NCI-H69 (cell line): ENCODE measurements at places on chromosomes 2 and 18.
A peak's percentile ranks its signal among the peaks of the same experiment; 100 is the strongest.

GRCh38 chr2:52034706-52035105 lies 1002.8 kb upstream of the NRXN1 start:
- DNase-seq: peak; percentile 61

DNA sequence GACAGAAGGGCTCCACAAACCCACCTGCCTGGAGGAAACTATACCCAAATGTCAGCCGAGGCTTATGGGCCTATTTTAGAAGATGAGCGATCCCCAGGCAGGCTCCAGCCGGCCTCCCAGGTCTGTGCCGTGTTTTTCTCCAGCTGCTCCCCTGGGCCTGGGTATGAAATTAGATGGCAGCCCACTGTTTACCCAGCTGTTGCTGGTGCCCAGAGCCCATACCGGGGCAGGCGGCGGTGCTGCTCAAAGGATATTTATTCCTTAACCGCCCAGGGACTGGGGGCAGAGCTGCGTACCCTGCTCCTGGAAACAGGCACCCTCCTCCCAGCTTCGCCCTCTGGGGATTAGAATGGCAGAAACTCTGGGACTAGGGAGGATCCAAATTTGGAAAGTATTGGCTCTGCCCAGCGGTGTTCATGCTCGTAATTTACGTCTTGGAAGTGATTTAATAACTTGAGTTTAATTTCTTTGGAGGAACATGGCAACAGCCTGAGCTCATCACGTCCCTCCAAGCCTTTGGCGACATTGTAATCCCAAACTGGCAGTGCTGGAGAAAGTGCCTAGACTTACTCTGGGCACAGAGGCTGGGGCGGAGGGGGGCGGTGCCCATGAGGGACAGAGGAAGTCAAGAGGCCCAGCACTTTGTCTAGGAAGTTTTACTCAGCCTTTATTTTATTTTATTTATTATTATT lies 199.2 kb downstream of the KLHL29 start:
- DNase-seq: peak; percentile 94

GRCh38 chr2:43424262-43425207 lies 171.3 kb downstream of the THADA start:
- no peak for DNase-seq

GRCh38 chr2:74653589-74653984 lies 460 bp upstream of the SEMA4F start:
- no peak for DNase-seq

GRCh38 chr2:55009277-55010060 lies 40.8 kb downstream of the RTN4 start:
- DNase-seq: no peak

DNA sequence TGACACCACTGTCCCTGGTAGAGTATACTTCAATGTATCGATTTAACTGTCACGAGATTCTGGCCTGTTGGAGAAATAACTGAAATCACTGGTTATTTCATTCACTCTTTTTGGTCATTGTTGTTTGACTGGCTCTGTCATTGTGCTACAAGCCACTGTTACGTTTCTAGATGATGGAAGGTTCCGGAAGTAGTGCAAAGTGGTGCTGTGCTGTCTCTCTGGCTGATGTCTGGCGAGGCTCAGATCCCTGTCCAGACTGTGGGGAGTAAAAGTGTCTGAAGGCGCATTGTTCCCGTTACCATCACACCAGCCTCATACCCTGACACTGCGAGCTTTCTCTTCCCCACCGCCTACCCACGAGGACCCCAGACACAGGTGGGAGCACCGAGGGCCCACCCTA lies 11.7 kb downstream of the CNDP1 start:
- no peak for DNase-seq

- no peak for DNase-seq
Measured at GRCh38 chr18:27942706-27943105, 234.2 kb downstream of the CDH2 start.

GRCh38 chr2:113232740-113233139 lies 46.0 kb downstream of the PAX8 start:
- DNase-seq: no peak

DNA sequence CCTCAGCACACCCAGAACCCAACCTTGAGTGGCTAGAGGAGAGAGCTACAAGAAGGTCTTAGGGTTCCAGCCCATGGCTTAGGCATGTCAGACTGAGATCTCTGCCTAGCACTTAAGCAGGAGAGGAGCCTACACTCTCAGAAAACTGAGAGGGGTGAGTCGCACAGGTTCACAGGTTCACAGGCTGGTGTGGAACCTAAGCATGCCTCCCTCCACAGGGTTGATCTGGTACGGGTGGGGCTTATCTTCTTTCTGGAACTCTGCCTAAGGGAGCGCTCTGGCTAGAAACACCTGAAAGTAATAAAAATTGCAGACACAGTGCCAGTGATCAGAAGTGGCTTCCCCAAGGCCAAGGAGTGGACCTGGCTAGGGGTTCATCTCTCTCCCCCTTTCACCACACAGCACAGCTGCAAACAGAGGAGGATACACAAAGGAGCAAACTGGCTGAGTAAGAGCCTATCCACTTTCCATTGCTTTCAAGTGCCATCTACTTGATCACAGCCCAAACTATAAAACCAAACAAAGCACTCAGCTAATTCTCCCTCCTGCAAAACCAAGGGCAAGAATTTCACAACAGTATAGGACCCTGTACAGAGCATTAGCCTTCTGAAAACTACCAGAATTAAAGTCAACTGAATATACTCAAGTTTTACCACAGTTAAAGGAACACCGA lies 481.9 kb upstream of the SETBP1 start:
- no peak for DNase-seq

GRCh38 chr2:229417176-229417575 lies 146.1 kb upstream of the PID1 start:
- no peak for DNase-seq

DNA sequence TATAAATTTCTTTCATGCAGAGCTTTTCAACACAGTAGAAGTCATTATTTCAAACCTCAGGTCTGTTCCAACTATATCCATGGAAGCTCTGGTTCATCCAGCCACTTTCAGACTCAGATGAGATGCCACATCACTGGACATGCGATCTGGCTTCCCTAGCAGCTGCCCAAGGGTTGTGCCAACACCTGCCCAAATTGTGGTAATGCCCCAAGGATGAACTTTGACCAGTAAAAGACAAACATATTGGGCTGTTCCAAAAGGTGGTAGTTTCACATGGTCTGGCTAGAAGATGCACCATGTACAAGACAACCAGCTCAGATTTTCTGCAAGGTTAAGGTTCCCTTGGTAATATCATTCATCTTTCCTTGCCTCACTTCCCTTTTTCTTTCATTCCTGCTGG lies 101.9 kb downstream of the THADA start:
- DNase-seq: no peak

DNA sequence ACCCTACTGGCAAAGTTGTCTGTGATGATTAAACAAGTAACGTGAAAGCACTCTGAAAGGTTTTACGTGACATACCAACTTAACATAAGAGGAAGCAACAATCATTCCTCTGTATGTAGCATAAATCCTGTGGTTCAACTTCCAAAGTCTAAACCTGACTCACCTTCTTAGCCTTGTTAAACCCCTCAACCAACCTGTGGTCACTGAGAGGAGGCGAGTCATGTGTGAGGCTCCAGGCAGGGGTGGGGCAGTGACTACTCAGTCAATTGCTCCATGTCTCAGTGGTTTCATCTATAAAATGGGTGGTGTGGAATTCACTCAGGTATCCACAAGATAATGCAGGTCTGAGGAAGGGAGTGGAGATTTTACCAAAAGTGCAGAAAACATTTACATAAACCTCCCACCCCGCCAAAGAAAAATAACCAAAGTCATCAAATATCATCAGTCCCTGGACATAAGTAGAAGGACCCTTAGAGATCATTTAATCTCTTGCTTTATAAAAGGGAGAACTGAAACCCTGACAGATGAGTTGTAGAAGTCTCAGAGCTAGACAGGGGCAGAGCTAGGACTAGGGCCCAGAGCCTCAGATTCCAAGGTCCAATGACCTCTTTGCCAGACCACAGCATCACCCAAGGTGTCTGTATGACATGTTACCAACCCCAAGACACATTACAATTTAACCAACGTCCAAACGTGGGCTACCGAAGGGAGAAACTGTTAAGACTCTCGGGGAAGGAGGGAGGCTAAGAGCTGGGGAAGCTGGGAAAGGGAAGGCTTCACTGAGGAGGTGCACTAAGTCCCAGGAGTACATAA lies 3.7 kb upstream of the PCBP1 start:
- no peak for DNase-seq

DNA sequence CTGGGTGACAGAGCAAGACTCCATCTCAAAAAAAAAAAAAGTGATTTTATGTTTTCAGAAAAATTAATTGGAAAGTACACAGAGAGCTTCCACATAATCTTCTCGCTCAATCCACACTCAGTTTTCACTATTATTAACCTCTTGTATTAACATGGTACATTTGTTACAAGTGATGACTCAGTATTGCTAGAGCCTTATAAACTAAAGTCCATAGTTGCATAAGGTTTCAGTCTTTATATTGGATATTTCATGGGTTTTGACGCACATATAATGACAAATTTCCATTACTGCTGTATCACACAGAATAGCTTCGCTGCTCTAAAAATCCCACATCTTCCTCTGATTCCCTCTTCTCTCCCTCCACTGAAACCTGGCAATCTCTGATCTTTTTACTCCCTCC lies 603.5 kb downstream of the XIRP2 start:
- DNase-seq: no peak

DNA sequence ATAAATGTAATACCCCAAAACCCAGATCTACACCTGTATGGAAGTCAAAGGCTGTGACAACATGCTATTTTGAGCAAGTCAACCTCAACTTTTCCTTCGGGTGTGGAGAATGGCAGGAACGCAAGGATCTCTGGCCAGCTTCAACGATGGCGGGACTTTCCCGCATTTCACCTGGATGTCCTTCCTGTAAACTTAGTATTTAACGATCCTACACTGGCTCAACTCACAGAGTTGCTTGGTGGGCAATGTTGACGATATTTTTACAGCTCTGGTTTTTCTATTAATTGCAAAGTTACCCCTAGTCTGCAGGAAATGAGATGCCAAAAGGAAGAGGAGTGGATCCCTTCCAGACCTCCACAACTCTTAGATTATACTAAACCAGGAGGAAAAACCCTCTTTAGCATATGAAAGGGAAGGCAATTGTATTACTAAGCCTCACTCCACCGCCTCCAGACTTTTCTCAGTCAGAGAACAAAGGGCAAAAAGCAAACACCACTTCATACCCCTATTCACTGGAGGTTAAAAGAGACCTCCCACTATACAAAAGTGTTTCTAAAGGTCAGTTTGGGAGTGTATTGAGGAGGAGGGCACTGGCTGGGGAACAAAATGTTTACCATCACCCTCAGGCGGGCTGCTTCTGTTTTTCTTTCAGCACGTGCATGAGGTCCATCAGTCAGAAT lies 56.5 kb upstream of the ACVR1 start:
- DNase-seq: peak; percentile 90

DNA sequence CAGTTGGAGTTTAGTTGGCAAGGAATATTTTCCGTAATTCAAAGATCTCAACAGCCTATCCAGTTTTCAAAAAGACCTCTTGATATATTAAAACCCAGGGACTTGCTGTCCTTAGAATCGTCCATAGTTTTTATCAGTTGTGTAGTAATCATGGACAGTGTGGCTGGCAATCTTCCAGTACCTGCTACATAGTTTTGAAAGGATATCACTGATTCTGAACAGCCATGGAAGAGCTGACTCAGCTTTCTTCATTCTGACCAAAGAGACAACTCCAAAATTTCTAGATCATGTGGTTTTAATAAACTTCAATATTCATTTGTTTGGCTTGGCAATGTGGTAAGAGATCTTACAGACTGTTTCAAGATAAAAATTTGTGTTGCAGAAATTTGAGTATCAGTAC lies 616.7 kb downstream of the TDRD15 start:
- no peak for DNase-seq

DNA sequence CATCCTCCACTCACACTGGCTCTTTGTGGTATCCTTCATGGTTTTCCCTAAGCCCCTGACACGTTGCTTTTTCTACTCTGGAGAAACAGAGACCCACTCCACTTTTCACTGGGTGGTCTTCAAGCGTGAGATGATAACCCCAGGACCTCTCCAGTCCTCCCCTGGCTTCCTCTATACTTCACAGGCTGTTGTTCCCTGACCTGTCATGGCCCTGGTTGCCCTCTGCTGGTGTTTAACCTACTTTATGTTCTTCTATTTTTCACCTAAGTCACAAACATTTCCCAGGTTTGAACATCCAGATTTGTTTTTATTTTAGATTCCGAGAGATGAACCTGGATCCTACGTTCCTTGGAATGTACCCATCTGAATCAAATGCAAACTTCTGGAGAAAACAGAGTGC lies 84.5 kb downstream of the AOX1 start:
- DNase-seq: no peak

DNA sequence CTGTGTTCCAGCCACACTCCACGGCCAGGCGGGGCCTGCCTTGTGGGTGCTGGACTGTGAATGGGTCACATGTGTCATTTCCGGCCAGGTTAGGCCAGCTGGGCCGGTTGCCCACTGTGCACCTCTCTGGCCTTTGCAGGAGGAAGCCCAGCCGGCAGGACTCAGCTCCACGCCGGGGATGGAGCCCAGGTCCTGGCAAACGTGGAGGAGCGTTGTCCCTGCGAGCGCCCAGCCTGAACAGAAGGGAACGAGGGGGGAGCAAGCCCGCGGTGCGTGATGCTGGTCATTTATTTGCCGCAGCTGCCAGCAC lies 152.9 kb downstream of the PXDN start:
- DNase-seq: no peak

GRCh38 chr18:28039078-28039477 lies 137.9 kb downstream of the CDH2 start:
- DNase-seq: no peak

DNA sequence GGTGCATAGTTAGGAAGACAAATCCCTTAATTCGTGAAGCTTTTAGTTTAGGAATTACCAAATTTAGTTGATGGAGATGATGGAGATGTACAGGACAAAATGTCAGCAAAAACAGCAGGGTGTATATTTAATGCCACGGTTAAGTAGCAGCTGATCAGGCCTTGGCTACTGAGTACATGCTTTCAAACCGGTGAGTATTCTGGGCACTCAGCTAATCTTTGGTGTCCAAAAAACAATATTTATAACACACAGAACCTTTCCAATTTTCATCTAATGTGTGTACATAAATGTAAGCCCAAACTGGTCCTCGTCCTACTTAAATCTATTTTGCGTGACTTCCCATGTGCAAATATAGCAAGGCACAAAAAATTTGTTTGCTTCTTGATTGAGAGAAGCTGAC lies 703.4 kb upstream of the LINC00305 start:
- no peak for DNase-seq

DNA sequence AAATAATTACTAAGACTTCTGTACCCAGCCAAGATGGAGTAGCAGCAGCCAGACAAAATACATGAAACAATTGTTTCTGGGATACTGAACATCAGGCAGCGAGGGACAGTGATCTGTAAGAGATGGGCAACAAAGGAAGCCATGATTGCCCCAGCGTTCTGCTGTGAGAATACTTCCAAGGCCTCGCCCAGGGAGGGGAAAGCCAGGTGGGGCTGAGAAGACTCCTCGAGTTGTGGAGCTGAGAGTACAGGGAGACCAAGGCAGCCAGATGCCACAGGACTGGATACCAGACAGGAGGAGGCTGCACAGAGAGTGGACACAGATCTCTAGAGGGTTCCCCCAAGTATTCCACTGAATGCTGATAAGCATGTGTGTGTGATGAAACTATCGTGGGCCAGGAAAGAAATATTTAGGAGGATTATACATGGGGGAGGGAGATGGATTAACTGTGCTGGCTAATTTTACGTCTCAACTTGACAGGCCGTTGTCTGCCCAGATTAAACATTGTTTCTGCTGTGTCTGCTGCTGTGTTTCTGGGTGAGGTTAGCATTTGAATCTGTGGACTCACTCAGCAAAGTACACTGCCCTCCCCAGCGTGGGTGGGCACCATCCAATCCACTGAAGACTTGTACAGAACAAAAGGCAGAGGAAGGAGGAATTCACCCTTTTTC lies 10.2 kb upstream of the LIMS2 start:
- DNase-seq: no peak
